NCI-H1930 (cell line): ENCODE measurements at places on chromosomes 1 and 21.

GRCh38 chr1:207304710-207305488 is 16.6 kb upstream of the CD55 start:
- no peak for DNase-seq

- DNase-seq: no peak
These were observed 9.3 kb downstream of the PADI3 start for GRCh38 chr1:17258116-17258757.

DNA sequence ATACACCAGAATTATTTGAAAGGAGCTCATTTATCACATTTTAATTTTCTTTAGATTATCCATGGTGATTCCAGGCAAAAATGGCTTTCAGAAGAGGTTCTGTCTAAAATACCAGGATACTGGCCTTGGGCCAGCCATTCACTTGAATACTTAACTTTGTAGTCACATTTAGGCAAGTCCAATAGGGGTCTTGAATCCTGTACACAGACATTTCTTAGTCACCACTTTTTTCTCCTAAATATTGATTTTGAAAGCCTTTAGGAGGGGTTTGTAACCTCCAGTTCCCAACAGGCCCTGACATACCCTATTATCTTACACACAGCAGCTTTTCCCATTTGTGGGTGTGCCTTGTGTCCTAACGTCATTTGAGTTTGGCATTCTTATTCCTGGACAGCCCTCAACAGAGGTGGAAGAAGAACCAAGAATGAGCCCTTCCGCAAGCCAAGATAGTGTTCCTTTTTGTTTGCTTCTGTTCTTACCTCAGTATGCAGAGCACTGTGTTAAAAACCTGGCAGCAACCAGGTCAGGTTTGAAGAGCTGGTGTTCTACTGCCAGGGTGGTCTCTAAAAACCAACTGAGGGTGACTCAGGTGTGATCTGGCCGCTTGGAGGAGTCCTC is 19.5 kb downstream of the MAP3K7CL start:
- no peak for DNase-seq

GRCh38 chr1:201630582-201630981 is 91.7 kb downstream of the NAV1 start:
- no peak for DNase-seq

DNA sequence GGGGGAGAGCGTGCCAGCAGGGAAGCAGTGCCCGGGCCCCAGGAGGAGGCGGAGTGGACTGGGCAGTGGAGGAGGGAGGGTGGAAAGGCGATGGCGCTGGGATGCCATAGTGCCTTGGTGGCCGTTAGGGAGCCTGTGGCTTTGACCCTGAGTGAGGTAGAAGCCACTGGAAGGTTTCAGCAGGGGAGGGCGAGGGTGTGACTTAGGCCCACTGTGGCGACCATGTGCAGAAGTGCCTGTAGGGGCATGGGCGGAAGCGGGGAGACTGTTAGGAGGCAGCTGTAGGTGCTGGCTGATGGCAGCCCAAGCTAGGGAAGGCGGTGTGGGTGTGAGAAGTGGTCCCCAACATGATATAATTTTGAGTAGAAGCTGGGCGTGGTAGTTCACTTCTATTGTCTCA is 28.2 kb downstream of the LHX4 start:
- no peak for DNase-seq

DNA sequence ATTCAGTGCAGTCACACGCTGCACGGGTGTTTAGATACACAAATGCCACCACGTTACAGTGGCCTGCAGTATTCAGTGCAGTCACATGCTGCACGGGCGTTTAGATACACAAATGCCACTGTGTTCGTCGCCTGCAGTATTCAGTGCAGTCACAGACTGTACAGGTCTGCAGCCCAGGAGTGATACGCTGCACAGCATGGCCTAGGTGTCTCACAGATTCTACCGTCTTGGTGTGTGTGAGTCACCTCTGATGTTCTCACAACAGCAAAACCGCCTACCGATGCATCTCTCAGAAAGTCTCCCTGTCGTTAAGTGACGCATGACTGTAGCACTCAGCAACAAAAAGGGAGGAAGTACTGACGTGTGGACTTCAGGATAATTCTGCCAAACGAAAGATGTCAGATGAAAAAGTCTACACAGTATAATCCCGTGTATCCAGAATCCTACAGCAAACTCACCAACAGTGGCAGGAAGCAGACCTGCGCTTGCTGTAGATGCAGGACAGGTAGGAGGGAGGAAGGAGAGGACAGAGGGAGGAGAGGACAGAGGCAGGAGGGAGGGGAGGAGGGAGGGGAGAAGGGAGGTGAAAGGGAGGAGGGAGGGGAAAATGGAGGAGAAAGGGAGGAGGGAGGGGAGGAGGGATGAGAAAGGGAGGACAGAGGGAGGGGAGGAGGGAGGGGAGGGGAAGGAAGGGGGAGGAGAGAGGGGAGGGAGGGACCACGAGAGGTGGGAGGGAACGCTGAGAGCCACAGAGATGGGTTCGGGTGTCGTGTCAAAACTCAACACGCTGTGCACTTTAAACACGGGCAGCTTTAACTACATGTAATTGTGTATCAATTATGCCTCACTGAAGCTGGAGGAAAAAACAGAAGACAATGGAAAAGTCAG is 36.3 kb upstream of the PCBP3 start:
- DNase-seq: no peak

- no peak for DNase-seq
These were observed 27.5 kb upstream of the STMN1 start for GRCh38 chr1:25933479-25934365.

DNA sequence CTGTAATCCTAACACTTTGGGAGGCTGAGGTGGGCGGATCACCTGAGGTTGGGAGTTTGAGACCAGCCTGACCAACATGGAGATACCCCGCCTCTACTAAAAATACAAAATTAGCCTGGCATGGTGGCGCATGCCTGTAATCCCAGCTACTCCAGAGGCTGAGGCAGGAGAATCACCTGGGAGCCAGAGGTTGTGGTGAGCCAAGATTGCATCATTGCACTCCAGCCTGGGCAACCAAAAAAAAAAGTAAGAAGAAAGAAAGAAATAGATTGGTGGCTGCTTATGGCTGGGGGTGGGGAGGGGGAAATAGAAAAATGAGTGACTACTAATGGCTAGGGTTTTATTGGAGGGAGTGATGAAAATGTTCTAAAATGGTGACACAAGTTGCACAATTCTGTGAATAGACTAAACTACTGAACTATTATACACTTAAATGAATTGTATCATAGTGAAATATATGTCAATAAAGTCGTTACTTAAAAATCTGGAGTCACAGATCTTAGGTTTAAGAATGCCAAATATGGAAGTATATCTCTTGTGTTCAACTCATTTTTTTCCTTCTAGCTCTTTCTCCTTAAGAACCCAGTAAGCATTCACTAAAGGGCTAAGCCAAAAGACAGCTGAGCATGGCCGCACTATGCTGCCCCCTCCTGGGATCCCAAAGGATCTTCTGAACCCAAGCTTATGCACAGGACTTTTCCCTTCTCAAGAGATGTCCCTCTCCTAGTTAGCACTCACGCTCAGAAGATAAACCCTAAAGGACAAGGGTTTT is 3.2 kb upstream of the NPL start:
- DNase-seq: no peak
